ENCODE measurements at places on chromosomes 7 and 10.

DNA sequence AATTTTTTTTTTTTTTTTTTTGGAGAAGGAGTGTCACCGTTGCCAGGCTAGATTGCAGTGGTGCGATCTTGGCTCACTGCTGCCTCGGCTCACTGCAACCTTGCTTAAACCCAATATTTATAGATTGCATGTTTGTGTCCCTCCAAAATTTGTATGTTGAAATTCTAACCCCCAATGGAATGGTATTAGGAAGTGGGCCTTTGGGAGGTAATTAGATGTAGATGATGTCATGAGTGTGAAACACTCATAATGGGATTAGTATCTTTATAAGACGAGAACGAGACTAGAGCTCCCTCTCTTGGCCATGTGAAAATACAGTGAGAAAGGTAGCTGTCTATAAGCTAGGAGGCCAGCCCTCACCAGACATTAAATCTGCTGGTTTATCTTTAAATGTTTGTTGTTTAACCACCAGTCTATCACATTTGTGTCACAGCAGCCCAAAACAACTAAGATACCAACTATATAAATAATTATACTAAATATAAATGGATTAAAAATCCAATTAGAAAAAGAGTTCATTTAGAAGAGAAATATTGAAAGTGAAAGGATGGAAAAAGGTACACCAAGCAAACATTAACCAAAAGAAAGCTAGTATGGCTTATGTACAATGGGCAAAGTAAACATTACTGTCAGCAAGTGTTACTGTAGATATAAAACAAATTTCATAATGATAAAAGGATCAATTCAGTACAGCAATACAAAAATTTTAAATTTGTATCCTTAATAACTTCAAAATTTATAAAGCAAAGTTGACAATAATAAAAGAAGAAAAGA lies 9.3 kb downstream of the TCAF1 start:
- DNase-seq = no peak

- DNase-seq = no peak
These were observed 36.5 kb downstream of the CPXM2 start for GRCh38 chr10:123855008-123855684.

GRCh38 chr7:696812-697551 lies 29.5 kb upstream of the DNAAF5 start:
- no peak for DNase-seq

GRCh38 chr10:100114976-100115770 lies 33.5 kb upstream of the CPN1 start:
- no peak for DNase-seq

- DNase-seq = no peak
These were observed 17.0 kb downstream of the KCP start for GRCh38 chr7:128893251-128894100.

Measured in DMS 273 treated with DMSO at 0.1 percent for 48 hours (cell line).